ENCODE measurements at places on chromosomes 5 and 9.

DNA sequence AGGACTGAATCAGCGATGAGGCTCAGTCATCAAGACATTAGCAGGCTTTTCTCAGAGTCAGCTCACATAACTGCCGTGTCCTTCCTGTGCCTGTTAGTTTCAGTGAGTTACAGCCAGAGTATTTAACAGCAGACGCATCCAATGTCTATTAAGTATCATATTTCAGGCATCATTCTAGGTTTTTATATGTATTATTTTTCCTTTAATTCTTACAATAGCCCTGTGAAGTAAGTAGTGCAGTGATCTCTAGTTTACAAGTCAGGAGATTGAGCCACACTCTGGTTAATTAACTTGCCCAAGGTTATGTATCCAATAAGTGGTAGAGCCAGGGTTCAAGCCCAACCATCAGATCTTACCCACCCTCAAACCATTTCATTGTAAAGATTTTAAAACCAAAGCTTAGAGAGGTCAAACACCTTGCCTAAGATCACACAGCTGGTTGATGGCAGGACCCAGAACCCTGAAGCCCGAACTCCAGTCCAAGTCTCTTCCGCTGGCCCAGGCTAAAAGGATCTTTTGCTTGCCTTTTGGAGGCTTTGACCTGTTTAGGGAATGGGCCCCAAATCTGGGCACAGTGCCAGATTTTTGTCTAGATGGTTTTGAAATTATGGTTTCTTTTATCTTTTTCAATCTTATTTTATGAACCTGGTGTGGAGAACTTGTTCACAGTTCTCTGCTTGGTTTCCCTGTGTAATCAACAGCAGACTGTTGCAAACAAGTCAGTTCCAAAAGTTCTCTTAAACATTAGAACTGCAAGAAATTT is 261.2 kb upstream of the CLINT1 start:
- DNase-seq, result no peak

DNA sequence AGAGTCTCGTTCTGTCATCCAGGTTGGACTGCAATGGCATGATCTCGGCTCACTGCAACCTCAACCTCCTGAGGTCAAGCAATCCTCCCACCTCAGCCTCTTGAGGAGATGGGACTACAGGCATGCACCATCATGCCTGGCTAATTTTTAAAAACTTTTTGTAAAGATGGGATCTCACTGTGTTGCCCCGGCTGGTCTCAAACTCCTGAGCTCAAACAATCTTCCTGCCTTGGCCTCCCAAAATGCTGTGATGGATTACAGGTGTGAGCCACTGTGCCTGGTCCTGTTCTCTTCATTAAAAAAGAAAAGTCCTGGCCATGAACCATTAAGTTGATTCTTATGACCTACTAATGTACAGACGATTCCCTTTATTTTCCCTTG is 54.7 kb downstream of the ERAP1 start:
- DNase-seq, result no peak

DNA sequence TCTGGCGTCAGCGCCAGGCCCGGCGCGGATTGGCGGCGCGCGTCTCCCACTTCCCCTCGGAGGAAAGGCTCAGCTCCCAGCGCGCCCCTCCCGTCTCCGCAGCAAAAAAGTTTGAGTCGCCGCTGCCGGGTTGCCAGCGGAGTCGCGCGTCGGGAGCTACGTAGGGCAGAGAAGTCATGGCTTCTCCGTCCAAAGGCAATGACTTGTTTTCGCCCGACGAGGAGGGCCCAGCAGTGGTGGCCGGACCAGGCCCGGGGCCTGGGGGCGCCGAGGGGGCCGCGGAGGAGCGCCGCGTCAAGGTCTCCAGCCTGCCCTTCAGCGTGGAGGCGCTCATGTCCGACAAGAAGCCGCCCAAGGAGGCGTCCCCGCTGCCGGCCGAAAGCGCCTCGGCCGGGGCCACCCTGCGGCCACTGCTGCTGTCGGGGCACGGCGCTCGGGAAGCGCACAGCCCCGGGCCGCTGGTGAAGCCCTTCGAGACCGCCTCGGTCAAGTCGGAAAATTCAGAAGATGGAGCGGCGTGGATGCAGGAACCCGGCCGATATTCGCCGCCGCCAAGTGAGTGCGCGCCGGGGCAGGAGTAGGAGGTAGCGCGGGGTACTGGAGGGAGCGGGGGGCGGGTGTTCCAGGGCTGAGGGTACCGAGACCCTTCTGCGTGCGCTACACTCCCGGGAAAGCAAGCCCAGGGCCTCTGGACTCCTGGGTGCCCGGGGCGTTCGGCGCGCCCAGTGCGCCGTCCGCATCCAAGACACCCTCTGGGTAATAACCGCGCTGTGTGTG is at the start of gene MSX2:
Gene MSX2 (plus strand): TSS at position 99 of the 777 bp plus-strand sequence. CDS start 78 bp downstream, at position 177.
- no peak for DNase-seq

DNA sequence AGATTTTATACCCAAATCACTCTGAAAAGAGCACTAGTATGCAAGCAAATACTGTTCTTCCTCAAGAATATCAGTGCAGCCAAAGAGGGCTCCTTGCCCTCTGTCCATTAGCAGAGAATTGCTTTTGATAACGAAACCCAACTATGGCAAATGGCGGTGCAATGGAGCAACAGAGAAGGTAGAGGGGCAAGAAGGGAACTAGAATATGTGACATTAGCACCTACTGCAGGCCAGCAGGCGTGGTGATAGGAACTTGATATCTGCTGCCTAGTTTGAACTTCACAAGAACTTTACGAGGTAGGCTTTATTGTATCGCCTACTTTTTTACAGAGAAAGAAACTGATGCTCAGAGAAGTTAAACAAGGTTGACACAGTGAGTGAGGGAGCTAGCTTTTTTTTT is 66.1 kb downstream of the APBA1 start:
- DNase-seq, result no peak

- DNase-seq, result no peak
Observed at GRCh38 chr9:117344892-117345660, 69.8 kb downstream of the ASTN2 start.

Data from CD4-positive, alpha-beta T cell treated with Interleukin-15 for 4 hours (primary cell).